MCF 10A (cell line): ENCODE measurements at places on chromosomes 3 and 15. TPM values are rescaled to one million over a fixed set of nuclear protein-coding genes. Genes with fewer than 3 reads are reported as not detected.

Gene COLQ
- total RNA-seq, result 0.44 and 1.4 TPM in 2 replicates

Gene IMPDH2
- total RNA-seq, result 317 and 476 TPM in 2 replicates

Gene C3orf22
- total RNA-seq, result not detected in 2 replicates

Gene ZNF860
- total RNA-seq, result 11.7 and 12.5 TPM in 2 replicates

Gene ITPR1
- total RNA-seq, result 7.5 and 14.3 TPM in 2 replicates

Gene PLOD2
- total RNA-seq, result 109 and 149 TPM in 2 replicates

Gene CCR9
- total RNA-seq, result not detected in 2 replicates

Gene SPESP1
- total RNA-seq, result 16.8 and 17.6 TPM in 2 replicates

Gene RNU5B-1
- total RNA-seq, result not detected in 2 replicates

Gene C3orf33
- total RNA-seq, result 3.2 and 3.6 TPM in 2 replicates
